ENCODE measurements at places on chromosomes 13 and 19. TPM values are rescaled to one million over a fixed set of nuclear protein-coding genes. Genes with fewer than 3 reads are reported as not detected.

DNA sequence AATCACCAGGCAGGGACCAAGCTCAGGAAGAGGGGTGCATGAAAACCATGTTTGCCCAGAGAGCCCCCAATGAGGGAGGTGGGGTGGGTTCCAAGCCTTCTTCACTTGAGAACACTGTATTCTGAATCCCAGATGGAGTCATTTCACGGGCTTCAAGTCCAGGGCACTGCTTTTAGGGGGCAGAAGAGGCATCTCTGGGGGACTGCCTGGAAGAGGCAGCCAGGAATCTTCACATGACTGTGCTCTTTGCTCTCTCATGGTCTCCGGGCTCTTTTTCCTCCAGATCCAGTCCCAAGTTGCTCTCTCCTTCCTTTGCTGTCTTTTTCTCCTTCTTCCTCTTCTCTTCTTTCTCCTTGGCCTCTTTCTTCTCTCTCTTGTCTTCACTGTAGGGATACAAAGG is 5.7 kb downstream of the SMIM24 start:
- DNase-seq: no peak

DNA sequence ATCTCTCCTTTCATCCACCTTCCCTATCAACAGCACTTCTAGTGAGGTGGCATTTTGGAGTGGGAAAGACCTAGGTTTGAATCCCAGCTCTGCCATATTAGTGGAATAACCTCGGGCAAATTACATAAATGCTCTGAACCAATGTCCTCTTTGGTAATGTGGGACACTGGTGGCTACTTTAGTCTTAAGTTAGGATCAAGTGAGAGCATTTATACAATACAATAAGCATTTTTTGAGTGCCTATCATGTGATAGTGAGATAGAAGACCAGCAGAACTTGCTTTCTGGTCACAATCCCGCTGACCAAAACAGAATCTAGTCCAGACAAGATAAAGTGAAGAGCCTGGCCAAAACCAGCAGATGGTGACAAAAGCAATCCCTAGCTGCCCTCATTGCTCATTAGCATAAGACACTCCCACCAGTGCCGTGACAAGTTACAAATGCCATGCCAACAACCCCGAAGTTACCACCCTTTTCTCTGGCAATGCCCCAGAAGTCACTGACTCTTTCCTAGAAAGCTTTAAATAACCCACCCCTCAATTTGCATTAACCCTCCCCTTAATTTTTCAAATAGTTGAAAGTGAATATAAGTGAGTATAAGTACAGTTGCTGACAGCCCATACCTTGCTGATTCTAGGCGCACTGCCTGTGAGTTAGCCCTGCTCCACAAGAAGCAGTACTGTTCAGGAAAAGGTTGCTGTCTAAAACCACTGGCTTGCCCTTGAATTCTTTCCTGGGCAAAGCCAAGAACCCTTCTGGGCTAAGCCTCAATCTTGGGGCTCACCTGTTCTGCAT is 28.9 kb upstream of the KPNA3 start:
- no peak for DNase-seq

DNA sequence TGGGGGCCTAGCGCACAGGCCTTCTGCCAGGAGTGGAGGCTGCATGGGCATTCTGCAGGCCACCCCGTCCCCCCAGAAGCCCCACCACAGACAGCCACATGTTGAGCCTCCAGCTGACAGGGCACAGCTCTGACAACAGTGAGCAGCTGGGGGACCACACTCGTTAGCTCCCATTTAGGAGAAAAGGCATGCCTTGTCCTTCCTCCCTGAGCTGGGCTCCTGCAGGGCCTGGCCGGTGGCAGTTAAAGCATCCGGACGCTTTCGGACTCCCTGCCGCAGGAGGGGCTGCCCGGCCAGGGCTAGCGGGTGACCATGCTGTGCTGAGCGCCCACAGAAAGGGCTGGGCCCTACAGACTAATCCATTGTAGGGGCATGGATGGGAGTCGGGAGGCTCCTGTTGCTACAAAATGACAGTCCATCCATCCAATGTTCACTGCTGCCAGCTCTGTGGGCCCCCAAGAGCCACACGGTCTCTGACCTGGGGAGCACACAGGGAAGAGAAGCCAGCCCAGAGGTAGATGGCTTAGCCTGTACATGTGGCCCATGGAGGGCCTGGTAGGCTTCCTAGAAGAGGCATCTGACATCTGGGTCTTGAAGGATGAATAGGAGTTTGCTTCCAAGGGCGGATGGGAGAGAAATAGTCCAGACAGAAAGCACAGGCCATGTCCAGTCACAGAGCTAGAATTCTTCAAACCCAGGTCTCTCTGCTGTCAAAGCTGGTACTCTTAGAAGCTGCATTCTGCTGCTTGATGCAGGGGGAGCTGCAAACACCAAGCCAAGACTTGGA is 116.5 kb upstream of the VSTM2B start:
- no peak for DNase-seq

GRCh38 chr13:40261336-40261735 is 405.1 kb downstream of the FOXO1 start:
- no peak for DNase-seq

DNA sequence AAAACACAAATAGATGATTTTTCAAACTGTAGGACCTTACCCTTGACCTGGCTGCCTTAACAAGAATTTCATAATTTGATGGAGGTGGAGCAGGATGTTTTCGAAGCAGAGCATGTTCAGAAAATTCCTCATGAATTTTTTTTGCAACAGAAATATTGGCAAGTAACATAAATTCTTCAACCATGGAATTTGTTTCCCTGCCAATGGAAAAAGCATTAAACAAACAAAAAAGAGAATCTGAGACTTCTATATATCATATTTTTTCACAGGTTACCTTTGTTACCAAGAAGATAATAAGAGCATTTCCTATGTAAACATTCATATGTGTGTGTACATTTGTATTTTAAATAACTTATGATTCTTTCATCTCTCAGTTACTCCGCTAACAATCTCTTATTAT is 18.3 kb downstream of the DIS3 start:
- DNase-seq: no peak

DNA sequence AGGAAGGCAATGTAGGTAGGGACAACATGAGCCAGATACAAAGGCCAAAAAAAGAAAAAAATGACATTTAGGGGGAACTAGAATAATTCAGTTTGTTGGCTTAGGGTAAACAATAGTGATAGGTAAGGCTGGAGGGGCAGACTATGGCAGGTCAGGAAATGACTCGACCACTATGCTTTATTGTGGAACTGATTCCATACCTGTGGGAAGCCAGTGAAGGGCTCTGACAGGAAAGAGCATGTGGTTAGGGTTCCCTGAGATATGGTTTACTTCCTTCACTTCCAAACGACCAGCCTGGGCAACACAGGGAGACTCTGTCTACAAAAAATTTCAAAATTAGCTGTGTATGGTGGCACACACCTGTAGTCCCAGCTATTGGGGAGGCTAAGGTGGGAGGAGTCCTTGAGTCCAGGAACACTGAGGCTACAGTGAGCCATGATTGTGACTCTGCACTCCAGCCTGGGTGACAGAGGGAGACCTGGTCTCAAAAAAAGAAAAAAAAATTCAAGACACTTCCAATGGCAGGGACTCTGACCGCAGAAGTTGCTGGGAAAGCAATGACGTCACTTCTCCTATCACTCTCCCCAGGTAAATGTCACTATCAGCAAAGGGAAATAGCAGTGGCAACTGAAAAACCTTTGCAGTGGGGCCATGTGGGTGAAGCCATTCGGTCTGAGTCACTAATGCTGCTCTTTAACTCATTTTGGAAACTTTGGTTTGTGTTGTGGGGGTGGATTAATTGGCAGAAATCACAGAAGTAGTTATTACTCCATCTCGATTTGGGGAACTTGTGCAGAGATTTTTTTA is 192.8 kb upstream of the TSC22D1 start:
- peak; percentile 35 for DNase-seq

DNA sequence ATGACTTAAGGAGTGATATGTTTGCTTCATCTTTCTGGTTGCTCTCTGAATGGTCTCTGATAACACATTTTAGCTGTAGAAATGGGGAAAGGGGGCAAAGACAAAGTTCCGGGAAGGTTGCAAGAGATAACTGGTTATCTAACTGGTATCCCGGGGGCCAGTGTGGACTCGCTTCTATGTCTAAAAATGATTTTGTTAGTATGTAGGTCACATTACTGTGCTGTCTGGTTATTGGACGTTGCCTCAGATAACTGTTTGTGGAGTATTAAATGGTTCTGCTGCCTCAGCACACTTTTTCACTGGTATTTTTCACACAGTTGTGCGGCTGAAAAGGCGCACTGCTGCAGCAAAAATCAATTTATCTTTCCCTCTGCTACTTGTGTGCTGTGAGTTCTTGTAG is 63.0 kb upstream of the ZNF536 start:
- no peak for DNase-seq

ZNF791 gene
- polyA plus RNA-seq: 11.5 TPM

DNA sequence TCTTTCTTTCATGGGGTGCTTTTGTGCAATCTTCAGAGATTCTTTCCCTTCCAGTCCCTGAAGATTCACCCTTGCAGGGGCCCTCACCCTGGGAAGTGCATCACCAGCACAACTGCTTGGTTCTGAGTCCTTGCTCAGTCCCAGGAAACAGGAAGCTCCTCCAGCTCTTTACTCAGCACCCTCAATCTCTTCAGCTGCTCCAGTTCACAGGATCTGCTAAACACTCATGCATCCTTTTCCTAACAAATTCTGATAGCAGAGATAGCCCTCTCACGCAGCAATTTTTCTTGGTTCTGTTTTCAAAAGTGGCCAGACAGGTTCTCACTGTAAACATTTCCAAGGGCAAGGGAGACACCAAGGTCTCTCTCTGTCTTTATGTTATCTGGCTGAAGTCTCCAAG is 823.1 kb downstream of the LIG4 start:
- no peak for DNase-seq

GRCh38 chr13:28301839-28302238 is 163.5 kb downstream of the PAN3 start:
- no peak for DNase-seq

PSG2 gene
- not detected for polyA plus RNA-seq

SCN1B gene
- polyA plus RNA-seq: 3.1 TPM

KCNN1 gene
- polyA plus RNA-seq: 3.3 TPM

NLRP7 gene
- polyA plus RNA-seq: not detected

DNA sequence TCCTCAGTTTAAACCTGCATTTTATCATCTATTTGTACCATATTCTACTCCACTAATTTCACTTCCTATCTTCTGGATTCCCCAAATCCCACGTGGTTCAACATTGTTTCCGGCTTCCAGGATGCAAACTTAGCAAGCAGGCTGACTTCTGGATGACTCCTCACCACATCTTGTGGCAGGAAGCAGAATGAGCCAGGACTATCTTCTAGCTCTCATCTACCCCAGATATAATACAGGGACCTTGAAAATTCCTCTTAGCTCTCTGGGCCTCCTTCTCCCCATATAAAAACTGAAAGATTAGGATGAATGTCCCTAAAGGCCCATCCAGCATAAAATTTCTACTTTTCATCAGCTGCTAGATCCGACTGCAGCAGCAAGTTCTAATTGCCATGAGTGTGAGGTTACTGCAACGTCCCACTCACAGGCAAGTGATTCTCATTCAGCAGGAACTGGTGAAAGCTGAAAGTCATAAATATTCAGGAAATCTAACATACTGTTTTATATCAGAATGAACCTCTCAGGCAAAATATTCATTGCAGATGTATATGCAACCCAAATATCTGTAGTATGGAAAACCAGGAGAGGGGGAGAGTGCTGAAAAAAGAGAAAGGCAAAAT is 93.4 kb downstream of the KCTD12 start:
- DNase-seq: no peak

- DNase-seq: no peak
Observed at GRCh38 chr13:112910616-112911280, 58.3 kb upstream of the MCF2L start.

DNA sequence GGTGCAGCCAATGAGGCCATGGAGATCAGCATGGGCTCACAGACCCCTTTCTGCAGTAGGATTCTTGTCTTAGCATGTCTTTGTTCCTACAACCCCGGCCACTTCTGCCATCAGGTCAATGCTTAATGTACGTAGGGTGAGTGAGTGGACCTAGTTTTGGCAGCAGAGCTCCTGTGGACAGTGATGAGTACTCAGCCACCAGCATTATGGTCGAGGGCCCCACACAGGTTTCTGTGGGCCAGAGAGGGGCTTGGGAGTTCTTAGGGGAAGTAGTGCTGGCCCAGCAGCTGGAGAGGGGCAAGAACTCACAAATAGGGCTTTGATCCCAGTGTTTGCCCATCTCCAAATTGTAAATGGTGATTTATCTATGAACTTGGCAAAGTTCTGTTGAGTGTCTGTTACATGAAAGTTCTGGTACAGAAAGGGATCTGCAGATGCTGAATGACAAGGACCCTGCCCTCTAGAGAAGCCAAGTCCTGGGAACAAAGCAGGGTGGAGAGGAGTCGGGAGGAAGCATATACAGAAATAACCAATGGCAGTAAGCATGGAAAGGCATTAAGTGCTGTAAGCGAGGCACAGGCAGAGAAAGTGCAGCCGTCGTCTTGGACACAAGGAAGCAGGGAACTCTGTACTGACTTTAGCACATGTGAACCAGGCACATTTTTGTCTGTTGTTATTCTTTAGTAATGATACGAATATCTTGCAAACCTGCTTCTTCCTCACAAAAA is 185.1 kb downstream of the MTUS2 start:
- DNase-seq: no peak

DNA sequence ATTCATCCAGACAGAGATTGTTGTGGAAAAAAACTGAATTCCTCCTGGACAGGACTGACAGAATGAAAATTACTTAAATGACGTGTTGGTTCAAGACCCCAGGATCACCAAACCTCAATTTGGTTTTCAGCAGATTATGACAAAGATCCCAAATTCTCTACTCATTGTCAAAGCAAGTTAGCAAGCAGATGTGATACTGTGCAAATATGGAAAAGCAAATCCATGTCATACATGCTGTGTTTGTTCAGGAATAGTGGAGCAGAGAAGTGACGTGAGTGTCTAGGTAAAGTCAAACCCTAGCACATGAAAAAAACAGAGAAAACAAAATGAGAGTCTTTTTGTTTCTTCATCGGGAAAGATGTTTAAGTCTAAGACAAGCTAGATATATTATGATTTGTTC is 169.2 kb upstream of the NBEA start:
- no peak for DNase-seq

DNA sequence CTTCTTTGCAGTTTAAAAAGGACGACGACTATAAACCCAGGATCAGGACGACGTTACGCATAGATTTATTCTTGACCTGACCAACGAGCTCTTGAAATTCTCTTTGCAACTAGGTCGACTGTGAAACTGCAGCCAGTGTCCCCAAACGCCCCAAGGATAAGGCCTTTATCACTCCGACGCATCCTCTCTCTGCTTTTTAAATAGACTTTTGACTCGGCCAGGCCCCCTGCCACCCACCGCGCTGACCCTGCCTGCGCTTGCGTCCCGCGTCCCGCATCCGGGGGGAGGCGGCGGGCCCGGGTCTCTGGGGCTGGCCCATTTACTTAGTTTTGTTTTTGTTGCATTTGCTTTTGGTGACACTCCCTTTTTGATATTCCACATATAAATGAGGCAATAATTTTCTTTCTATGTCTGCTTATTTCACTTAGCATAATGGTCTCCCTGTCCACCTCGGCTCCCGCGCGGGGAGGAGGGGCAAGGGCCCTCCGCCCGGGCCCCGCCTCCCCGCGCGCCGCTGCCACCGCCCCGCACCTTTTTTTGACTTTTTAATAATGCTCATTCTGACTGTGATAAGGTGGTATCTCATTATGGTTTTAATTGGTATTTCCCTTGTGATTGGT is 17.4 kb downstream of the RB1 start:
- DNase-seq: no peak

ZNF582 gene
- 4.5 TPM for polyA plus RNA-seq

NCAN gene
- polyA plus RNA-seq: not detected

FFAR2 gene
- polyA plus RNA-seq: 0.64 TPM

GRCh38 chr13:110261166-110262081 is 45.5 kb downstream of the COL4A1 start:
- no peak for DNase-seq
